ENCODE measurements at places on chromosomes 2 and 18.

GRCh38 chr18:46893360-46893759 lies 23.9 kb downstream of the PIAS2 start:
- no peak for DNase-seq

GRCh38 chr18:7255643-7256042 lies 24.8 kb downstream of the LRRC30 start:
- no peak for DNase-seq

GRCh38 chr2:240402566-240403272 lies 32.7 kb upstream of the GPC1 start:
- DNase-seq, result no peak

DNA sequence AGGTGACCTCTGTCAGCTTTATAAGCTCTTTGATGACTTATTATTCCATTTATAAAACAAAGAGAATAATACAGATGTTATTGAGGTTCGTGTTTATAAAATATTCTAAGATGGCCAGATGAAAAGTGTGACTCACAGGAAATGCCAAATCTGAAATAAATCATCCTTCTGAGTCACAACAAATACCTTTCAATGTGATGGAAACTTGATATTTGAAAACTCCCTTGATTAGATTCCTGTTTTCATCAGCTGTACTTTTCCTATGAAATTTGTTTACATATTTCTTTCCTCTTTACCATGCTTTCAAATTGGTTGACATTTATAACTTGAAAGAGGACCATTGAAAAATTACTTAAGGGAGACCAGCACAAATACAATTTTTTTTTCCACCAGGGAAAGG lies 30.6 kb upstream of the PPP1R1C start:
- no peak for DNase-seq

- DNase-seq, result no peak
Observed at GRCh38 chr2:25044011-25044410, 2.1 kb downstream of the EFR3B start.

DNA sequence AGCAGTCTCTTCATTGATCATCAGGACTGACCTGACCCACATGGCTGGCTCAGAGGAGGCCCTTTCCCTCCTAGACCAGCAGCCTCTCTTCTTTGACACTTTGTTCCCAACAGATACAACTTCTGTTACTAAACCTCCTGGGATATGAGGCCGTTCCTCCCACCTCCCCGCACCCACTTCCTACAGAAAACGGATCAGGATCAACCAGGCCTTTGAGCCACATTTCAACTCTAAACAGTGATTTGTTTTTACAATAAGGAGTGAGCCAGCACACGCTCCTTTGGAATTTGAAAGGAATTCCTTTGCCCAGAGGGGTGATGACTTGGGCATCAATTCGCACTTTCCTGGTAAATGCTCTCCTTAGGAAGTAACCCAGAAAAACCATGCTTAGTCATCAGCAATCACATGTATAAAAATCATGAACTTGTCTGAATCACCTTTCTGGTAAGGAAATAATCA lies 180.4 kb downstream of the FAM124B start:
- no peak for DNase-seq

DNA sequence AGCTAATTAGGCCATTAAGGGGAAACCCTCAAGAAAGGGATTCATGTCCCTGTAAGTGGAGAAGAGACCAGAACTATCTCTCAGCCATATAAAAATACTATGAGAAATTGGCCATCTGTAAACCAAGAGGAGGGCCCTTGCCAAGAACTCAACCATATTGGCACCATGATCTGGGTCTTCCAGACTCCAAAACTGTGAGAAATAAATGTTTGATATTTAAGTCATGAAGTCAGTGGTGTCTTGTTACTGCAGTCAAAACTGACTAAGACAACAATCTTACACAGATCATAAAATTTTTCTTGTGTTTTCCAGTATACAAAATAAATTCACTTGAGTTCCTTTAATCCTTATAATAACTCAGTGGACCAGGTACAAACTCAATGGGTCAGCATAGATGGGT lies 589.8 kb upstream of the CDH2 start:
- DNase-seq, result no peak

All from GM13977 (cell line).